Renal pelvis (tissue), 12 donors: ENCODE measurements at places on chromosomes 12 and 14. TPM values are rescaled to one million over a fixed set of nuclear protein-coding genes. Genes with fewer than 3 reads are reported as not detected.

OR6C6 gene
- polyA plus RNA-seq, result not detected

CISTR gene
- polyA plus RNA-seq, result not detected

THAP2 gene
- 16.4 TPM for polyA plus RNA-seq

MANSC4 gene
- 0.89 TPM for polyA plus RNA-seq

KLRC4 gene
- not detected for polyA plus RNA-seq

EIF2S3B gene
- polyA plus RNA-seq, result 1.3 TPM
